ENCODE measurements at places on chromosomes 7 and 10. TPM values are rescaled to one million over a fixed set of nuclear protein-coding genes. Genes with fewer than 3 reads are reported as not detected.

GRCh38 chr10:84026821-84027257 lies 112.5 kb upstream of the GHITM start:
- peak; percentile 14 for DNase-seq

GRCh38 chr10:6202098-6202683 lies 541 bp upstream of the PFKFB3 start:
- peak; percentile 58 for DNase-seq

DNA sequence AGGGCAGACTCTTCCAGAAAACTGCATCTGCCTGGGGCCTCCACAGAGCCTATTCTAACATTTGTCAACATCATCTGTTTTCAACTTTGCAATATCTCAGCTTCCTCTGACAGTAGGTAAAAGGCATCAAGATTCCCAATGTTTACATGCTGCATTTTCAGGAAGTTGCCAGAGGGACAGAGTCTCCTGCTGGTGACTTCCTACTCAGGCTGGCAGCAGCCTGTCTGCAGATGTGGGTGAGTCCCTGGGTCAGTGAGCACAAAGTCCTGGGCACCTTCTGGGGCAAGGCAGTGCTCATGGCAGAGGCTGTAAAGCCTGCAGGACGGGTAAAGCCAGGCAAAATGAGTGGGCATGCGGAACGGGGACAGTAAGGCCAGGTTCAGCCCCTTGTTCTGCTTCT lies 69.4 kb downstream of the EBF3 start:
- DNase-seq = no peak

- no peak for DNase-seq
These were observed 242.6 kb downstream of the MAD1L1 start for GRCh38 chr7:1990001-1990670.

GRCh38 chr7:33054261-33054964 lies 8.2 kb downstream of the NT5C3A start:
- DNase-seq = no peak

- no peak for DNase-seq
These were observed 170.0 kb upstream of the MKLN1 start for GRCh38 chr7:131157530-131158243.

DNA sequence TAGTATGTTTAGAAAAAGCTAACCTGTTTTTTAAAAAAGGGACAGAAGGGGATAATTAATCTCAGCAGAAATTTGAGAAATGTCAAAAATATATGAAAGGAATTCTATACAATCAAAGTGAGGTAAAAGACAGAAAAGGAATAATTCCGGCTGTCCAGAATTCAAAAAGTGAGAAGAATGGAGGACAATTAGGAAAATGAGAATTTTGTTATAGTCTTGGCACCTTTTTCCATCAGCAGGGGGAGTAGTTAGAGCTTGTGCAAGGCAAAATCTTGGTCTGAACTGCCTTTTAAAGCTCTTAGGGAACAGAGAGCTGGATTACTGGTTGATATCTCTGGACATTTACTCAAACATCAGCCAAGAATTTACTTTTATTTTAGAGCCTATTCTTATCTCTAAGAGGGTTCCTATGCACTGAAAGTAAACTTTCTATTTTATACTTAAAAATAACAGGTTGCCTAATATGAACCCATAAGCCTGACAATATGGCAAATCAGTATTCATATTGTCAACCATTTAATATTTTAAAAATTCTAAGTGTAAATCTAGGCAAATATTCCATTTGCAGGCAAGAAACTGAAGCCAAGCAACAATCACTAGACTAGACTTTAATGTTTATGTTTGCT lies 185.6 kb downstream of the ANK3 start:
- DNase-seq = peak; percentile 34

FAM171A1 gene
- total RNA-seq = 53.0 TPM

A1CF gene
- total RNA-seq = 3.7 TPM

Measured in kidney (tissue), 22 donors.